Chondrocyte (in vitro differentiated cells): ENCODE measurements at places on chromosomes 4 and X. TPM values are rescaled to one million over a fixed set of nuclear protein-coding genes. Genes with fewer than 3 reads are reported as not detected.

GRCh38 chr4:183591301-183591700 is 67.7 kb downstream of the RWDD4 start:
- DNase-seq, result no peak

DNA sequence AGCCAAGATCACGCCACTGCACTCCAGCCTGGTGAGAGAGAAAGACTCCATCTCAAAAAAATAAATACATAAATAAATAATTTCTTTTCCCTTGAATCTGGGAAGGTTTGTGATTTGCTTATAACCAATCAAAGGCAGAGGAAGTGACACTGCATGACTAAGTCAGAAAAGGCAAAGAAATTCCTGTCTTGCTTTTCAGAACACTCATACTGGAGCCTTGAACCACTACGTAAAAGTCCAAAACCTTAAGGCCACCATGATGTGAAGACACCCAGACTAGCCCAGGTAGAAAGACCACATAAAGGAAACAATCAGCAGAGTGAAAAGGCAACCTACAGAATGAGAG is 36.6 kb downstream of the TMEM156 start:
- no peak for DNase-seq

Gene ASB5
- total RNA-seq, result 0.90 TPM in 1 of 3 replicates, not detected in the others

DNA sequence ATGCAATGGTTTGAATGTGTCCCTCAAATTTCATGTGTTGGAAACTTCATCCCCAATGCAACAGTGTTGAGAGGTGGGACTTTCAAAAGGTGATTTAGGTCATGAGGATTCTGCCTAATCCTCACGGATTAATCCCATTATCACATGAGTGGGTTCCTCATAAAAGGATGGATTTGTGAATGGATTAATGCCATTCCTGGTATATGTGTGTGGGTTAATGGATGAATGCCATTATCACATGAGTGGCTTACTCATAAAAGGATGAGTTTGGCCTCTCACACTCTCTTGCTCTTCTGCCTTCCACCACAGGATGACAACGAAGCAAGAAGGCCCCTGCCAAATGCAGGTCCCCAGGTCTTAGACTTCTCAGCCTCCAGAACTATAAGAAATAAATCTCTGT is 30.5 kb upstream of the NEUROG2 start:
- DNase-seq, result no peak

- no peak for DNase-seq
Measured at GRCh38 chr4:124104628-124105027, 607.9 kb downstream of the ANKRD50 start.

DNA sequence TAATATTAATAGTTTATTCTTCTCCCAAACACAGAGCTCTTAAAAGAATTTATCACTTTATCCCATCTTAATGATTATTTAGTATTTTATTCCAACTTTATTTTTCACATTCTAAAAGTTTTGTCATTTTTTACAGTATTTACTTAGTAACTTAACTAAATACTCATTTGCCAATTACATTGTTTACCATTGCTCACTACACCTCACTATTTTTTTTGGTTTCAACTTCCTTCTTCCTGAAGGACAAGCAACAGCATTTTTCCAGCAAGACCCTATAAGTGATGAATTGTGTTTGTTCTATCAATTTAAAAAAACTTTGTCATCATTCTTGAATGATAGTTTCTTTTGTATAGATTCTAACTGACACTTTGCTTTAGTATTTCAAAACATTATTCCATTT is 19.4 kb upstream of the SRD5A3 start:
- no peak for DNase-seq

- DNase-seq, result no peak
Measured at GRCh38 chr4:186068581-186069348, at the start of gene TLR3. TLR3 (plus strand) TSS chr4:186069156; CDS start chr4:186076620, 7,464 bp downstream.

Gene RPGR
- 2.9 to 3.3 TPM (median 3.1 TPM) in 3 replicates for total RNA-seq

Gene YY2
- 3.6 to 4.9 TPM (median 4.7 TPM) in 3 replicates for total RNA-seq

GRCh38 chr4:20126906-20127305 is 124.8 kb upstream of the SLIT2 start:
- DNase-seq, result no peak
